ENCODE measurements at places on chromosomes 4 and X.

- DNase-seq: no peak
These were observed 854.2 kb downstream of the CENPC start for GRCh38 chr4:66691101-66691500.

- DNase-seq: no peak
These were observed 8.8 kb downstream of the ADAM29 start for GRCh38 chr4:174926958-174927357.

DNA sequence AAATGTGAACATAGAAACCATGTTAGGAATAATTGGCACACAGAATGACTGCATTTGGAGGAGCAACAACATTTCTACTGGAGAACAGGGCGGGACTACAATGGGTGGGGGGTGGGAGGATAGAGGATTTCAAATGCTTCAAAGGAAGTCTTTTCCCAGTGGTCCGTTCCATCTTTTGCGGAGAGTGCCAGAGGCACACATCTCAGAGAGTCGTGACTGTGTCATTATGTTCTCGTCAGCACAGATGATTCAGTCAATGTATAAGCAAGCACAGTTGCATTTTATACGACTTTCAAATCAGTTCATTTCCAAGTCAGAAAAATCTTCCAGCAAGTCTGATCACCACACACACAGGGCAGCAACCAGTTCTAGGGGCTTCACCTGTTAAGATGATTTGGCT lies 22.7 kb upstream of the GPR50 start:
- no peak for DNase-seq

DNA sequence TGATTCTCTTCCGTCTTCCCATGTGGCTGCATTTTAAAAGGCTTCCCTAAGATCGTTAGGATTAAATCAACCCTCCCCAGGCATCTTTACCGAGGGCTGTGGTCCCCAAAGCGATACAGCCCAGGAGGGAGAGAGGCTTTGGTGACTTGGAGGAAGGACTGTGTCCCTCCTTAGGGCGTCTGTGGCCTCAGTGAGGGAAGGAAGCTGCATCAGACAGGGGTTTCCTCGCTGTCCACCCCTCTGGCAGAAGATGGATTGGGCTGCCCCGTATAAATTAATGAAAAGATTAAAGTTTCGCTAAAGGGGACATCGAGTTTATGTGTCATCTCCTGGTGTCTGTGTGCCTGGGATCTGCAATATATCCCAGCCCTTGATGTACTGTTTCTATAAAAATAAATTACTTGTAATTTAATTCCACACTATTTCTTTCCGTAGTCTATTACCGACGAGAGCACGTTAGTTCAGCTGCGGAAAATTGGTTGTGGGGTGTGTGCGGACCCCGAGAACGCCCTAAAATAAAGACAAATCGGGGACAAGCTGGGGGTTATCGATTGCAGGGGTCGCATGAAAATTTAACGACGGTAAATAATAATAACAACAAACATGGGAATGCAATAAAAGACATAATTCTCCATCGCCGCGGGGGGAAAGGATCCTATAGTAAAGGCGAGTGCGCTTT lies 6.5 kb downstream of the SHOX start:
- DNase-seq: no peak

DNA sequence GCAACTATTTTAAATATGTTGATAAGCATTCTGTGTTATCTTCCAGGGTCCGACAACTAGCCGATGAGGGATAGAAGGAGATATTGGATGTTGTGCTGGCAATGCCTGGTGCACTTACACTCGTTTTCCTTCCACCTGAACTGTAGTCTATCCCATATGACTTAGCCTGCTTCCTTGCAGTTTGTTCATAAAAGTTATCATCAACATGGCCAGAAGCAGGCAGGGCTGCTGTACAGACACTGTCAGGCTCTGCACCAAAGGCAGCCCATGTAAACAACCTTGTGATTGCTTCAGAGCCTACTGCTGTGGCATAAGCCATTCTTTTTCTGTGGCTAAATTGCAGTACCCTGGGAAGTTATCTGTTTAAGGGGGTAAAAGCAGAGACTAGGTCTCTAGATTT lies 1.6 kb downstream of the MAPK10 start:
- DNase-seq: no peak

DNA sequence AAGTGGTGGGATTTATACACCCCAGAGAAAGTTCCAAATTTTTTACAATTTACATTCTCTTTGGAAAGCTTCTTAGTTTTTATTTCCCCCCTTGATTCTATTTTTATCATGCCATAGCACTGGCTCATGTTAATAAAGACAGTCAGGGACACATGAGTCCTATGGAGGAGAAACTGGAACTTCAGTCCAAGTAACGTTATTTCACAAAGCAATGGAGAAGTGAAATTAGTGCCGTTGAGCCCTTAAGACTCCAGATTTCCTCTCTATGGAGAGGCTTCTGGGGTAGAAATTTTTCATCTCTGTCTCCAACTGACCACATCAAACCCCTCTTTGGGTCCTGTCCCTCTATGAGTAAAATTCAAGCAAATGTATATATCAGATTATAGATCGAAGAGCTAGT lies 12.8 kb upstream of the TASL start:
- no peak for DNase-seq

GRCh38 chr4:118557298-118557851 lies 127.8 kb upstream of the METTL14 start:
- DNase-seq: peak; percentile 61

GRCh38 chr4:127007305-127007704 lies 625.5 kb upstream of the INTU start:
- DNase-seq: no peak

- DNase-seq: no peak
These were observed 14.3 kb downstream of the HNRNPDL start for GRCh38 chr4:82415922-82416365.

- no peak for DNase-seq
These were observed 15.4 kb upstream of the CDKL5 start for GRCh38 chrX:18410038-18410437.

- no peak for DNase-seq
These were observed 692.5 kb downstream of the C4orf33 start for GRCh38 chr4:129788486-129788885.

- DNase-seq: no peak
These were observed 11.3 kb upstream of the SLC25A6 start for GRCh38 chrX:1403228-1403627.

GRCh38 chr4:11546391-11547175 lies 117.9 kb upstream of the HS3ST1 start:
- no peak for DNase-seq

- no peak for DNase-seq
These were observed 130.4 kb downstream of the ARHGAP6 start for GRCh38 chrX:11535156-11535919.

GRCh38 chr4:1075225-1075624 lies 38.1 kb downstream of the RNF212 start:
- no peak for DNase-seq

DNA sequence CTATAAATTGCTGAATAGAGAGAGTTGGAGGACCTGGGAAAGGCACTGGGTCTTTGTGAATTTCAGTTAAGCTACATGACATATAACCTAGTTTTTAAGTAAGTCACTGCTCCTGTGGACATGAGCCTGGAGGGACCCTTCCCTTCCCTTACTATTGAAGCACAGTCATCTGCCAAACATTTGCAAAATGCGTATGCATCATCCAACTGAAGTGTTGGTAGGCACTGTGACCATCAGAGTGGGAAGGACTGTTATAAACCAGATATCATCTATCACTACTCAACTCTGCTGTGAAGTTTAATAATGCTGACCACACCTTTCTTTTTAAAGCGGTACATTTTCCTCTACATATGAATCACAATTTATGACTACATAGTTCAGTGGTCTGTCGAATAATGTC lies 5.2 kb downstream of the GABRA3 start:
- DNase-seq: no peak

DNA sequence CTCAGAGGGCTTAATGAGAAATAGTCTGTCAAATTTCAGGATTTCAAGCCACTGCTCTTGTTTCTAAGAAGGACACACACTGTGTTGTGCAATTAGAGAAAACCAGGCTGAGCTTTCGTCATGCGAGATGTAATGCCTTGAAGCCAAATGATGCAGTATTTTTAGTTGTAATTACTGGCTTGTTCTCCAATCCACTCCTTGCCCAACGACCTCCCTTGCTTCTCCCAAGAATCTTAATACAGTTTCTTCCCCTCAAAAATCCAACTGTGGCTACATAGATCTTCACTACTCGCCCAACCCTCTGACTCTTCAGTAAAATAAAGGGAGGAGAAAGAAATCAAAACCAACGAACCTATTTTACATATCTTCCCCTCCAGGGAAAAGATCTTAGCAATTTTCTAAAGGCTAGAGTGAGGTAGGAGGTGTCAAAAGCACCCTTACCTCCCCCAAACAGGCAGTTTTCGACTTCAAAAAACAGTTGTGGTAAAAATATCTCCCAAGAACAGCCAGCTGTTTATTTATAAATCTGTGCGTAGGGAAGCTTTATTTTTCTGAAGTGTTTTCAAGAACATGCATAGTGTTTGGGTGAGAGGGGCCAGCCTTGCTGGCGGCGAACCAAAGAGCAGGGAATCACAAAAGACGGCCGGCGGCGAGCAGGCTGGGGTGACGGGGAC lies 68.7 kb downstream of the MGST2 start:
- DNase-seq: peak; percentile 21

GRCh38 chr4:143246977-143247376 lies 62.3 kb downstream of the USP38 start:
- DNase-seq: no peak

DNA sequence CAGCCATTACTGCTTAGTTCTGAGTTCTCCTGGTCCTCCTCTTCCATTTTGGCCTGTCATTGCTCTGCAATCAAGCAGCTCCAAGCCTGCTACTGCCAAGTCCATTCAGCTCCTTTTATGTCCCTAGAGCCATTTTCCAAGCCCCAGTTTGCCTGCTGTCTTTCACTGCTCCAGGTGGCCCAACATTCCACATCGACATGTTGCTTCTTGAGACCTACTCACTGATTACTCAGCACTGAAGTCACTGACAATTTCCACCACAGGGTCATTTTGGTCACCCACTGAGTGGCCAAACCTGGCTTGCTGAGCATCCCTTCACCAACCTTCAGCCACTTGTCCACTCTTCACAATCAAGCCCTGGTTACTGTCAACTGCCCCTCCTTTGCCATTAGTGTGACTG lies 27.2 kb downstream of the LRIT3 start:
- no peak for DNase-seq

DNA sequence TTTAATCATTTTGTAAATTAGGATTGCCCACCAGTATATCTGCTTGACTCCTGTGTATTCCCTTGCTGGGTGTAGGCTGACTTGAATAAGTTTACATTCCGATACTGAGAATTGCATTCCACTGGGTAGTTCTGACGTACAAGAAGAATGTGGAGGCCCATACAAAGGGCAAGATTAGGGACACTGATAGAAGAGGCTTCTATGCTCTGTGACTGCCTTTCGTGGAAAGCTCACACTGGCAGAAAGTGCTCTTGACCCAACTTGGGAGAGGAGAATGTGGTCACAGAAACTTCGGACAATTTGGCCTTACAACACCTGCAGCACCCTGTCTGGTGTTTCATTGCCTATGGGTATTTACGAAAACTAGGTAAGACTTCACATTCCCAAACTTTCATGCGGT lies 126.3 kb downstream of the RAPGEF2 start:
- DNase-seq: peak; percentile 35

GRCh38 chr4:60648774-60649173 lies 551.4 kb upstream of the ADGRL3 start:
- DNase-seq: no peak

DNA sequence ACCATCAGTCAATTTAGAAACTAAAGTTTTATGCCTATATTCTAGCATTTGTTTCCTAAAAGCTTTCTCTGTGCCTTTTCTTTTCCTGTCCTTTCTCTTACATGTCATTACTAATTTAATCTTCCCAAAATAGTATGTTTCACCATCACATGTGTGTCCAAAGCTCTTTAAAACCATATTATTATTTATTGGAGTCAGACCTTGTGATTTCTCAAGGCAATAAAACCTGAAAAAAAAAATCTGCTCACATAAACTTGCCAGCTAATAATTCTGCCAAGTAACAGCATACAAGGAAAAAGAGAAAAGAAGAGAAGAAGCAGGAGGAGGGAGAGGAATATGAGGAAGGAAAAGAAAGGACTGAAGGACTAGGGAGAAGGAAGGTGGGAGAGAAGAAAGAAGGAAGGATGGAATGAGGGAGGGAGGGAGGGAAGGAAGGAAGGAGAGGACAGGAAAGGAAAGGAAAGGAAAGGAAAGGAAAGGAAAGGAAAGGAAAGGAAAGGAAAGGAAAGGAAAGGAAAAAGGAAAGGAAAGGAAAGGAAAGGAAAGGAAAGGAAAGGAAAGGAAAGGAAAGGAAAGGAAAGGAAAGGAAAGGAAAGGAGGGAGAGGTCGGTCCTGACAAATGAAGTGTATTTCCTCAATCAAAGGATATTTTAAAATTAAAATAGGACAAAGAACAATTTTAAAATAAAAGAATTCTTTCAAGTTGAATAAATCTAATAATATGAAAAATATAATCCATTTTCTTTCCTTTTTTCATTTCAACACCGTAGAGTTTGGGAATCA lies 57.4 kb downstream of the ANTXR2 start:
- peak; percentile 50 for DNase-seq

DNA sequence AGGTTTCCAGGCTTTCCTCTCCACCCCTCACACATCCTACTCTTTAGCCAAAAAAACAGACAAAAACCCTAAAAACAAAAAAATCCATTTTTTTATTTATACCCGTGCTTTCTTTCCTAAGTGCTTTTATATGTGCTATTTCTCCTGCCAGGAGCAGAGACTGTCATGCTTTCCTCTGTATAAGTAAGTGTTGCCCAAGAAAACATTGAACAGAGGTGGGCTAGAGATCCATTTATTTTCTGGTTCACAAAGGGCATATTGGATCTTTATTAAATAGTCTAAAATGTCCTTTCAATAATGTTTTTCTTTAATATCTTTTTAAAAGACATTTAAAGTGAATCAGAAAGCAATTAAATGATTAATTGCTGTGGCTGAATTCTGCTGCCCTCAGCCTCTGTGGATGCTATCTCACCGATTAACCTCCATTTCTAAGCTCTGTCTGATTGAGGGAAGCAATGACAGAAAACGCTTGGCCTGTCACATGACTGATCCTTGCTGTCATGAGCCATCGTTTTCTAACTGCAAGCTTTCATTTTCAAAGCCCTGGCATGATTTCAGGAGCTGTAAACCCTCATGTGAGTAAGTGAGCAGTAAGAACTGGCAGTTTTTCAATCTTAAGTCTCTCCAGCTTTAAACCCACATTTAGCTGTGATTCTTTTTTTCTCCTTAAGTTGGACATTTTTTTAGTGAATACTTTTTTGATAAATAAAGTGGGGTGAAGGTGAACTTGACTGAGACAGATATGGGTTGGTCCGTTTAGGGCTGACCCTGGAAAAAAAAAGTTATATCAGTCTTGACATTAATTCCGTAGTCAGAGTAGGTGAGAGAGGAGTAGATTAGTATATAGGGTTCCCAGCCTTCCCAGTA lies 180.7 kb upstream of the PGRMC2 start:
- peak; percentile 72 for DNase-seq

DNA sequence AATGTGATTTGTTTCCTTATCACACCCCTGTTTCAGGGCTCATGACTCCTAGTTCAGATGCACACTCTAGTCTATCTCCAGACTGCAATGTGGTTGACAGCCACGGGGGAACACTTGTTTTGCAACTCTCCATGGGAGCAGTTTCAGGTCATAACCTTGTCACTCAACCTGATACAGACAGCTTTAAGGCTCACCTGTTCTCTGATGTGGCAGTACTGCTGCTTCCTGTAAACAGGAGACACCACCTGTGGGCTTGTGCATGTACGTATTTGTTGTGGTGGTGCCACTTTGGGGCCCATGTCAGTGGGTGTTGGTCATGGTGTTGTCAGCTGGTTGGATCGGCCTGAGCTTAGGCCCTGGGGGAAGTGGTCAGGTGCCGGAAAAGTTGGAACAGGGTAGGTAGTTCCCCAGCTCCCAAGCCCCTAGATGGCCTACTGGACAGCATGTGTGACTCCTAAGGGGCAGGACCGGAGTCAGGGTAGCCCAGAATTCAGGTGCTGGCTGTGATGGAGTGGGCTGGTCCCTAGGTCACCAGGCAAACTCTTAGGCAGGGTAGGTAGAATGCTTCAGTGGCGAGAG lies 46.2 kb downstream of the FAM9B start:
- no peak for DNase-seq

All from BJ (cell line).